Fibroblast of skin of left biceps (primary cell): ENCODE measurements at places on chromosomes 1 and 21.

DNA sequence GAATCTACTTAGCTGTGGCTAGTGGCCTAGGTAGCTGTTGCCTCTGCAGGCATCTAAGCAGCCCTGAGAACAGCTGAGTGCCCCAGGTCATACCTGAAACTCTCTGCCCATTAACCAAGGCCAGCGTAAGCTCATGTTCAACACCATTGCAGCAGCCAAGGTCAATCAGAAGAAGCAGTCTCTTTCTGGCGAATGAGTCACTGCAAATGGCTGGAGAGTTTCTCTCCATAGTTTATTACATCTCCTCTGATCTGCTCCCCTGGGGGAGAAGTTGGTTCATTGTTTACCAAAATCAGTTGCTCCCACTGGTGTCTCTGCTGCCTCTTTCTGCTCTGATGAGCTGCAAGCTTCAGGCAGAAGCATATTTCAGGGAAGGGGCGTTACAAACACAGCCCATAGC, 6.9 kb upstream of the BCL9 start:
- DNase-seq, result no peak

DNA sequence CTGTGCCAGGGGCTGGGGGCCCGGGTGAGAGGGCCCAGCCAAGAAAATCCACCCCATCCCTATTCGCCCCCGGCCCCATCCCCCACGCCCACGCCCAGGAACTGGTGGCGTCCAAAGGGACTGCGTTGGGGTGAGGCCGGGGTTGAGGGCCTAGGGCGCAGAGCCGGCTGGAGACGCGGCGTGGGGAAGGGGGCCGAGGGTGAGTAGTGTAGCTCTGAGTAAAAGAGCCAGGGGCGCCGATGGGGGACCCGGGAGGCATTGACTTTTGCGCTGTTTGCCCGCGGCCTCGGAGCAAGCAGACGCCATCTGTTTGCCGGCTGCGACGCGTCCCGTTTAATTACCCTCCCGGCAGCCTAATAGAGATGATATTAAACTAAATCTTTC, 3.5 kb upstream of the DMRTA2 start:
- DNase-seq, result no peak

DNA sequence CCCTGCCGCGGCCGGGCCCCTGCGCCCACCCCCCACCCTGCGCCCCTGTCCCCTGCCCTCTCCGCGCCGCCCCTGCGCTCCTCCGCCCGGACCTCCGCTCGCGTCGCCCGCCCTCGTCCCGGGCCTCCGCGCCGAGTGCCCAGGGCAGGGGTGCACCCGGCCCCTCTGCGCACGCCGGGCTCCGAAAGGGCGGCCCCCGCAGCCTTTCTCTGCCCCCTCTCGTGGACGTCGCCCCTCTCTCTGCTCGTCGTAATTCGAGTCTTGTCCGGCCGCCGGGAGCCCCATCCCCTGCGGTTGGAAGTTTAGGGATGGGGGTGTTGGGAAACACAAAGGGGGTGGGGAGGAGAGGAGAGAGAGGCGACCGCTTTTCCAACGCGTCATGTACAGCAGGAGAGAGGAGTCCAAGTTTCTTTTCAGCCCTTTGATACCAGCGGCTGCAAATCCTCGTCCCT, 407 bp downstream of the GALNT2 start:
- DNase-seq, result no peak

DNA sequence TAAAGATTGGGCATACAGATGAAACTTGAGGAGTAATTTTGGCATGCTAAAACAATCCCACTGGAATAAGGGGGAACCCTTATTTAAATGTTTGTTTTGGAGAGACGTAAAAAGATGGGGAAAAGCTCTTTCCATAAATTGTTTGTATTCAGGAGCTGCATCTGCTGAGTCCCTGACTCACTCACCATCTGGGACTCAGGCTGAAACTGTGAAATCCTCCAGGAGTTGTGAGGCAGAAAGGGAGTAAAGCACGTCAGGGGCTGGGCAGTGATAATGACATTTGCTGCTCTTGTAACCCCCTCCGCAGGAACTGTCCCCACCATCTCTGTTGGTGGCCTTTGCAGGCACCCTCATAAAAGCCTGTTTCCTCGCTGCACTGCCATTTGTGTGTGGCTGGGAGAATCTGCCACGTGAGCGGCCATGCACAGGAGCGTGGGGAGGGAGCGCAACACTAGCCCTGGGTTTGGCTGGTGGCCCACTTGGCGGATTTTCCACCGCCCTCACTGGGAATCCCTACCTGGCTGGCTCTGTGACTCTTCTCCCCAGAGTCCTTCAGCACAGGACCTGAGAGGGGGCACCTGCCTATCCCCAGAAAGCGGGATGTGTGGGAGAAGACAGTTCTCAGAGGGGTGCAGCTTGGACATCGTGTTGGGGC, 45.3 kb downstream of the ZSCAN20 start:
- DNase-seq, result no peak

DNA sequence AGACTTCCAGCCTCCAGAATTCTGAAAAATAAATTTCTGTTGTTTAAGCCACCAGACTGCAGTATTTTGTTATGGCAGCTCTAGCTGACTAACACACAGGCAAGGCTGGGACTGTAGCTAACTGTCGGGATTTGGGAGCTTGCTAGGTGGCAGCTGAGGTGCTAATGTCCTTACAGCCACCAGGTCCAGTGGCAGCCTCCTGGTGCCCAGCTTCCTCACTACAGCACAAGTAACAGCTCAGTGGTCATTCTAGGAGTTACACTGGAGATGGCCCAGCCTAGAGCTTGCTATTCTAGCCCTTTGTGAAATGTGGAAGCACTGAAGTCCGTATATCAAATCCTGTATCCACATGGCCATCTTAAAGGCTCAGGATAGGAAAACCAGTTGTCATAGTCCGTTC, 4.3 kb upstream of the C1orf115 start:
- no peak for DNase-seq
